Pancreas (tissue), 10 donors: ENCODE measurements at places on chromosomes 4 and X. TPM values are rescaled to one million over a fixed set of nuclear protein-coding genes. Genes with fewer than 3 reads are reported as not detected.

DNA sequence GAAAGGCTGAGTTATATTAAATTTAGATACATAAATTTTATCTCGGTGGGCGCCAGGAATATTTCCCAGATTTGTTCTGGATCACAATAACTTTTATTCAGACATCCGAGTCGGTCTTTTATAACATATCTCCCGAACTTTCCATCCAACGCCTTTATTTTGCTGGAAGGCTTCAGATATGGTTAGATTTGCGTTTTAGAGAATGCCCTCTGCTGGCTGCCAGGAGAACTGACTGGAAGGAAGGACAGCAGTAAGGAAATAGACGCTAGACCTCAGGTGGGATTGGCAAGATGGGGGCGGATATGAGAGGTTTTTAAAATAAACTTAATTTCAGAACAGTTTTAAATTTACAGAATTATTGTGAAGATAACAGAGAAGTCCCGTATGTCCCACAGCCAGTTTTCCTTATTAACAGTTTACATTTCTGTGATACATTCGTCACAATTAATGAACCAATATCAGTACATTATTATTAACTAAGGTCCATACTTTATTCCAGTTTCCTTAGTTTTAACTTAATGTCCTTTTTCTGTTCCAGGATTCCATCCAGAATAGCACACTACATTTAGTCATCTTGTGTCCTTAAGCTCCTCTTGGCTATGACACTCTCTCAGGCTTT, 4.6 kb upstream of the KANTR start:
- no peak for DNase-seq

DNA sequence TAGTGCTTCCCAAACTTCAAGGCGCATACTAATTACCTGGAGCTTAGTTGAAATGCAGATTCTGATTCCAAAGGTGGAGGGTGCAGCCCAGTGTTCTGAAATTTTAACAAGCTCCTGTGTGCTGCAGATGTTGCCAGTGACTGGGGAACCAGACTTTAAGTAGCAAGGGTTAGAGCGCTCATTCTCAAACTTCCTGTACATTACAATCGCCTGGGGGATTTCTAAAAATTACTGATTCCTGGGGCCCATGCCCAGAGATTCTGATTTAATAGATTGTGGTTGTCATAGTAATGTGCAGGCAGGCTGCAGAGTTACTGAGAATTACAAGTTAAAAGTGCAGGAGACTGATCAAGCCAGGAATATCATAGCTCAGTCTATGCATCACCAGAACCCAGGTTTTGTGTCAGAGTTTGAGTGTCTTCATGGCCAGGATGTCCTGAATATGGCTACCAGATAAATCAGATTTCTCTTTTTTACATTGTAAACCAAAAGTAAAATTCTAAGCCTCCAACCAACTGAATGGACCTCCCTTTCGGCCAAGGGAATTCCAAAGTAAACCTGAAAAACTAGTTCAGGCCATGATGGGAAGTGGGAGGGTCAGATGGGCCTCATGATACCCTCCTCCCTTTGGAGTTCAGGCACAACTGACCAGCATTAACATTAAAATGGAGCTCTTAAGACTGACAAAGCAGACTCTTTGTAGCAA, 121.6 kb downstream of the ATXN3L start:
- peak; percentile 29 for DNase-seq

- no peak for DNase-seq
Measured at GRCh38 chr4:103050736-103051436, 25.7 kb downstream of the SLC9B2 start.

DNA sequence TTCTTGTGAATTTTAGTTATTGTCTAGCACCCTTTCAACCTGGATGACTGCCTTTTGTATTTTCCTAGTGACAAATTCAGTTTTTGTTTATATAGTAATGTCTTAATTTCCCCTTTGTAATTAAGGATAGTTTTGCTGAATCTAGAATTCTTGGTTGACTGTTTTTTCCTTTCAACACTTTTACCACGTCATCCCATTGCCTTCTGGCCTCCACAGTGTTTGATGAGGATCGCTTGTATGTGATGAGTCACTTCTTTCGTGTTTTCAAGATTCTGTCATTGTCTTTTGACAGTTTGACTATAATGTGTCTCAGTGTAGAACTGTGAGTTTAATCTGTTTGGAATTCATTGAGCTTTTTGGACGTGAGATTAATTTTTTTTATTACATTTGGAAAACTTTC, 30.1 kb downstream of the KDM6A start:
- DNase-seq: no peak

CCDC160 gene
- 0.09 TPM for total RNA-seq

DNA sequence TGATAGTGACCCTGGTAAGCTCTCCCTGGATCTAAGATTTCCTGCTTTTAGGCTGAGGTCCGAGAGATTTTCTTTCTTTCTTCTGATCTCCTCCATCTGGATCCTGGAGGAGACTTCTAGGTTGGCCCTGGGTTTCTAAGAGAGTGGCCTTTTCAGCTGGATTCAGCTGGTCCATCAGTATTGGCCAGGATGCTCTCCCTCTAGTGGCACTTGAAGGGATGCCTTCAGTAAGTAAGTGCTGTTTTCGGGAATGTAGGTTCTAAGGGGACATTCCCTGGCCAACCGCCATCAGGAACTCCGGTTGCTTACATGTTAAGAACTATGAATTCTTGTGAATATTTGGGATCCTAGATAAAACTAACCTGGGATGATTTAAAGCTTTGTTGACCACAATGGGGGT, 56.9 kb downstream of the SERTM2 start:
- DNase-seq: peak; percentile 10

AWAT2 gene
- not detected for total RNA-seq

- no peak for DNase-seq
Measured at GRCh38 chr4:54999003-54999402, 126.4 kb downstream of the KDR start.

DNA sequence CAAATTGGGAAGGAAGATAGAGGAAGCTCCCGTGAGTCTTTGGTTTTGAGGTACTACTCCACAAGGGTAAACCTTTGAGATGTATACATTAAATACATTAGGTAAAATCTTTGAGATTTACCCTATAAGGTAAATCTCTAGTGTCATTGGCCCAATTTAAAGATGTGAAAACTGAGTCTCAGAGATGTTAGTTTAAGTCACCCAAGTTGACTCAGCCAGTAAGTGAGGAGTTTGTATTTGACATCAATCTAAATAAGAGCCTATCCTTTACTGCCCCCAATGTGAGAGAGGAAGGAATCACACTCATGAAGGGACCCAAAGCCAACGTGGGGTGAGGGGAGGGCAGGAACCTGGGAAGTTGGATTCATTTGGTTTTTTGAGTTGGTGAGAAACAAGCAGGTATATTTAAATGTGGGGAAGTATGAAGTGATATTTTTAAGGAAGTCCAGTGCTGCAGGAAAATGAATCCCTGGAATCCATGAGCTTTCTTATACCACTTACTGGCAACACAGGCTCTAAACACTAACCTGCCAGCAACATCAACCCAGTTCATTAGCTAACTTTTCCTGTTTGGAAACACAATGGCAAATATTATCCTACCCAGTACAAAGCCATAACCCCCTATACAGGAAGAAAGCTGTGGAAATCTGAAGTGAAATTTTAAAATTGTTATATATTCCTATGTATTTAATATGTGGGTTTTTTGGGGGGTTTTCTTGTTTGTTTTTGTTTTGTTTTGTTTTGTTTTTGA, 55.3 kb downstream of the PALLD start:
- DNase-seq: no peak

GRCh38 chrX:14497184-14497666, 32.1 kb upstream of the GLRA2 start:
- no peak for DNase-seq

GRCh38 chrX:38305971-38306370, 21.3 kb downstream of the RPGR start:
- no peak for DNase-seq

CCSER1 gene
- 5.6 TPM for total RNA-seq

DNA sequence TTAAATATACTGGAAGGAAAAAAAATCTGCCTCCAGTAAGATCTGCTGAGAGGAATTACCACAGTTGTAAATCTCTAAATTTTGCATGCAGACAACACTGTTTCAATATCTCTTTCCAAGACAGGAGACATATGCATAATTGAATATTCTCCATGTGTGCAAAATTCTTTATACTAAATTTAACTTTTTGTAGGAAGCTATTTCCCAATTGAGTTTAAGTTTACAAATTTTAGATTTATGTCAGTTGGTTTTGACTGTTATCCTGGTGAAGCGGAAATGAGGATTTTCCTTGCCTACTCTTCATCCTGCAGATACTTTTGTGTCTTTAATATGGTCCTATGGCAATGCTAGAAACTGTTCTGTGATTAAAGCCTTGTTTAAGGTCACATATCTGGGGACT, 1352.9 kb downstream of the FSTL5 start:
- DNase-seq: no peak

TAF7L gene
- total RNA-seq: 0.08 TPM

SPANXA1 gene
- total RNA-seq: not detected
